ENCODE measurements at places on chromosomes 7 and 10.

GRCh38 chr10:74910241-74910975, 84.0 kb downstream of the KAT6B start:
- DNase-seq: no peak

DNA sequence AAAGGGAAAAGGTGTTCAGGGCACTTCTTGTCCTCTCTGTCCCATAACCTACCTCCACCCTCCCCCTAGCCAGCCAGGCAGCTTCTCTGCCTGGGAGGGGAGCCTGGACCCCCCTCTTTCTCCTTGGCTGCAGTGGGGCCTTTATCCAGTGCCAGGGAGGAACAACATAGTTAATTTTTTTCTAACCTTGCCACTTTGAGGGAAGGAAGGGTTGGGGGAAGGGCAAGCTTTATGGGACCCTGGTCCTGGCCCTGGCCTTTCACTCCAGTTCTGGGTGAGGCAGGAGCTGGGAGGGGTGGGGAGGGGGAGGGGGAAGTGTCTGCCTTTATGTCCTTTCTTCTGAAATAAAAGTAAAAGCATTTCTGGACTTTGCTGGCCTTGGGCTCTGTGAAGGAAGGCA, 4.5 kb downstream of the VGF start:
- no peak for DNase-seq

- DNase-seq: no peak
These were observed 118.5 kb downstream of the FAM107B start for GRCh38 chr10:14656052-14656730.

DNA sequence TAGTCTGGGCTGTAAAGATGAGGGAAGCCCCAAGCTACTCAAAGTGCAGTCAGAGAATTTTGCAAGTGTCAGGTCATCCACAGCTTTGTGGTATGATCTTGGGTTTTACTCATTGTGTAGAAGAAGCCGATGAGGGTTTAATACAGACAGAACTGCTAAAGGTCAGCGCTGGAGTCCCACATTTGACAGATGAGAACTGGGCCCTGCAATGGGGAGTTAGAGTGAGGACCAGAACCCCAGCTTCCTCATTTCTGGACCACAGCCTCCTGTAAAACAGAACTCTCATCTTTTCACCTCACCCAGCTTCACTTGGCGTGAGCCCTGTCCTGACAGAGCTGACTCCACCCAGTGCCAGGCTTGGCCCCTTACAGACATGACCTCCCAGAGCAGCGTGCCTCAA, 20.1 kb downstream of the LRRC20 start:
- DNase-seq: no peak

DNA sequence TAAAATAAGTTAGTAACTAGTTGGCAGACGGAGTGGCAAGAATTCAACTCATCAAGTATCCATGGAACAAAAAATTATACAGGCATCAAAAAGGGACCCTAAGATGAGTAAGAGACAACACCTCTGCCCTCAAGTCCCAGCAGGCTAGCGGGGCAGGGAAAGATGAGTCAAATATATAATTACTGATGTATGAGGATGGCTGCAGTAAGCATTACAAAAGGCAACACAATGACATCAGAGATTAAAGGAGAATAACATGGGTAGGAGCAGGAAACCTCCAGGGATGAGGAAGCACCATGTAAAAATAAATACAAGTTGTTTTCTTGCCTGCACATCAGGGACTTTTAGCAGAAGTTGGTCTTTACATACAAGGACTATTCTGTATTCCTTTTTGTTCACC, 49.4 kb downstream of the SCRN1 start:
- no peak for DNase-seq

- peak; percentile 86 for DNase-seq
These were observed at the start of gene CADPS2 for GRCh38 chr7:122886357-122887081. Gene CADPS2 (minus strand): TSS chr7:122886460. CDS start chr7:122886337, 123 bp downstream.

DNA sequence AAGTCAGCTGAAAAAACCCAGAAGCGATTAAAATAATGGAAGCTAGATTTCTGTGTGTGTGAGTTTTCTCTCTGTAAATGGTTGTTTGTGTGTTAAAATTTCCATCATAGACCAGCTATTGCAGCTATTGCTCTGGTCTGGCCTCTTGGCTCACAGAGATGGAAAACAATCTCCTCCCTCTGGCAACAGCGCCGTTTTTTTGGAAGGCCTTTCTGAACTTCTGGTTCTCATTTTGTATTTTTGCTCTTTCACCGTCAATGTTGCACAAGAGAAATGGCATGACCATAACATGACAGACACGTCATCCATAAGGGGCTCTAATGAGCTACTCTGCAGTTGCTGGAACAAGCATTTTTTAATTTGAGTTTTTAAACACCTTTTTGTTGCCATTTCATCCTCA, 91.0 kb downstream of the CUBN start:
- DNase-seq: no peak

- DNase-seq: peak; percentile 21
These were observed 568.7 kb upstream of the LRRN3 start for GRCh38 chr7:110522061-110522760.

DNA sequence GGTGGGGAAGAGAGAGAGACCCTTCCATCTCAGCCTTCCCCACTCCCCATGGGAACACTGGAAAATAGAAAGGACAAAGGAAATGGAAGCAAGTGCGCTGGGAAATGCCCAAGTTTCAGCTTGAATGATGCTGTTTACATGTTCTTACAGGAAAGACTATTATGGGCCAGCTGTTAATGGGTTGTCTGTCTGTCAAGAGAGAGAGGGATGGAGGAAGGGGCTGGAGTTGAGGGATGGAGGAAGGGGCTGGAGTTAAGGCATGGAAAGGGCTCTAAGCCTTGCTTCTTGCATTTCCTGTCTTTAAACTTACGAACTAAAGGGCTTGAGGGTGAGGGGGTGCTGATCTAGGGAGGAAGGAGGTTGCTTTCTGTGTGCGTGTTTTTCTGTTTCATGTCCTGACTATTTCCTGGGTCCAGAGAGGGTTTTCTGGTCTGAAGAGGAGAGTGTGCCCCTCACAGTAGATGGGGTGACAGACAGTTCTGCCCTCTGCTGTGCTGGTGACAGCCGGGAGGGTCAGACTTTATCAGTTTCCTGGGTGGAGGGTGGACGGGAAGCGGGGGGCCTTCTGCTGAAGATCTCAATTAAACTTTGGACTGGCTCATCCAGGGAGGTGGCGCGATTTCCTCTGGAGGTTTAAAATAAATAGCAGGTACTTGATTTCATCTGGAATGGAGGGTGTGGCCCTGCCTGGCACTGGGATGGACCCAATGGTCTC, 30.5 kb downstream of the GRK5 start:
- no peak for DNase-seq

DNA sequence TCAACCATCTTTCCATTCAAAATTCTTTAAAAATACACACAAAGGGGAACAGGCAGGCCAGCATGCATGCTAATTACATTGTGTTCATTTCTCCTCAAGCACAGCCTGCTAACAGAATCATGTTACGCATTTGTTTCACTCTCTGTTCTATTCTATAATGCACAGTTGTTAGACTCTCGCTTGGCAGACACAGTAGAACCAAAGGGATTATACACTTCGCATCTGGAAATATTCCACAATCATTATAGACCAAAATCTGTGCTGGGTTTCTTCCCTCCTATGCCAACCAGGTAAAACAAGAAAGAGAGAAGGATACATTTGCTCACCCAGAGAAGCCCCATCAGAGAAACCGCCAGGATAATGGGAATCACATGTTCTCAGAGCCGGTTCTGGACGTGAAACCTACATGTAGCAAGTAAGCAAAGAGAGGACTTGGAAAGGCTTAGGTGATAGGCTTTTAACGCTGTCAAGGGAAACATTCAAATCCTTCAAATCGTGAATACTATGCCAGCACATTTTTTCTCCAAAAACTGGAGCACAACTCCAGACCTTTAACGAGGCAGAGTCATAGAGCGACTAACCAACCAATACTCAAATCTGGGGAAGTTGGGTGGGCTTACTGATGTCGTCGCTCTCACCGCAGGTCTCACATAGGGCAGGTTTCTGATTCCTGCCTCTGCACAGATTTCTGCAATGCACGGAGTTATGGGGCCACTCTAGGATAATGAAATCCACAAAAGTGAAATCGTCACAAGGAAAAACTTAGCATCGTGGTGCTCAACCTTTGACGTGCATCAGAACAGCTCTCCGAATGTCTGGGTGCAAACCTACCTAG, 380.5 kb upstream of the AUTS2 start:
- DNase-seq: no peak

DNA sequence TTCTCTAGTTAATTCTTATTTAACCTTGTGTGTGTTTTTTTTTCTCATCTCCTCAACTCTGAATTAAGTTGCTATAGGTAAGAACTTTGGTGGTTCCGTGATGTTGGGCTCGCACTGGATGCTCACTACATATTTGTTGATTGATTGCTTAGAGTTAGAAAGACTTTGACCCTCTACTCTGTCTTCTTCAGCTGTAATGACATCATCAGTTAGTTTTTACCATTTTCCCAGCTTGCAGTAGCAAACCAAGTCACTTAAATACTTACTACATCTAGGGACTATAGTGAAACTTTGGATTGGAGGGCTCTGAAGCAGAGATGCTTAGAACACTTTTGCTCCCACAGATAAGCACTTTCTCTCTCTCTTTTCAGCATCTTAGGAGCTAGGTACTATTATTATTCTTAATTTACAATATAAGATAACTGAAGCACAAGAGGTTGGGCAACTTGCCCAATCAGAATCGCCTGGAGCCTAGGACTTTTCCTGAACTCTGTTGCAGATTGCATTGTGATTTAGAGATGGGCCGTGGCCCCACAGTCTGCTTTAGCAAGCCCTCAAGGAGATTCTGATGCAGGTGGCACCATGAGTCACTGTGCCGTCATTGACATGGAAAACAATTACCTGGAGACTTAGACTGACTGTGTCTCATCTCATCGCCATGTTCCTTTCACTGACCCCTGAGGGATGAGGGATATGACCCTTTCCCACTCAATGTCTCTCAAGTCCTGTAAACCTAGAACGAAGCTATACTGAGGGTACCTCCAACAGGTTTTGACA, 471.9 kb upstream of the PODXL start:
- DNase-seq: no peak

DNA sequence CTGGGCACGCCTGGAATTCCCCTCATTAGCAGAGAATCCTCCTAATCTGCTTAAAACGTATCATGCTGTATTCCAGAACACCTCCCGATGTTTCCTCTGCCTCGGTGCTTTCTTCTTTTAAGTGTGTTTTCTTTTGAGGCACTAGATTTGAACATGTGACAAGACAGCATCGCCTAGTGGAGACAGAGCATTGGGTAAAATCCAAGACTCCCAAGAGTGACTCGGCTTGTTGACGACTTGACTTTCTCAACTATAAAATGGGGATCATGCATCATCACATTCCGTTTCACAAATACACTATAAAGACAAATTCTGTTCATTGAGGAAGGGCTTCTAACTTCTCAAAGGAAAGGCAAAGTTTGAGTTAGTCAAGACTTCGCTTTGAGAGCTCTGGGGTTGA, 105.6 kb upstream of the RNF32 start:
- no peak for DNase-seq
